HEK293T (cell line): ENCODE measurements at places on chromosomes 11 and 22.

GRCh38 chr11:33719587-33719986 lies 16.6 kb downstream of the CD59 start:
- DNase-seq: no peak

DNA sequence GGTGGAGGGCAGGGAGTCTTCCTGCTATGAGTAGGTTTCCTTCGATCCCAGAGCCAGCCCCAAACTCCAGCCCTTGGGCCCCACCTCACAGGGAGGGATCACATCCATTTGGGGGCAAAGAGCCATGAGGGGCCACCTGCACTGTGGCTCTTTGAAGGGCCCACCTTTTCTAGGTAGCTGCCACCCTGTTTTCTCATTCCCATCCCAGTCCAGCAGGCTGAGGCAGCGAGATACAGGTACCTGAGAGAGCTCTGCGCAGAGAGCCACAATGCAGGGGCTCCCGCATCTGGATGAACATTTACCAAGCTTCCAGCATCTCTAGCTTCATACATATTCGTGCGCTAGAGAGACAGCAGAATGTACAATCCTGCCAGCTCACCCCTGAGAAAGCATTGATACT lies 16.3 kb downstream of the FXYD6 start:
- DNase-seq: no peak

GRCh38 chr22:49327411-49328117 lies 500.1 kb downstream of the BRD1 start:
- no peak for DNase-seq

GRCh38 chr22:17138513-17138912 lies 17.4 kb upstream of the TMEM121B start:
- DNase-seq: no peak

GRCh38 chr22:19046719-19047609 lies 75.2 kb downstream of the DGCR2 start:
- DNase-seq: no peak

DNA sequence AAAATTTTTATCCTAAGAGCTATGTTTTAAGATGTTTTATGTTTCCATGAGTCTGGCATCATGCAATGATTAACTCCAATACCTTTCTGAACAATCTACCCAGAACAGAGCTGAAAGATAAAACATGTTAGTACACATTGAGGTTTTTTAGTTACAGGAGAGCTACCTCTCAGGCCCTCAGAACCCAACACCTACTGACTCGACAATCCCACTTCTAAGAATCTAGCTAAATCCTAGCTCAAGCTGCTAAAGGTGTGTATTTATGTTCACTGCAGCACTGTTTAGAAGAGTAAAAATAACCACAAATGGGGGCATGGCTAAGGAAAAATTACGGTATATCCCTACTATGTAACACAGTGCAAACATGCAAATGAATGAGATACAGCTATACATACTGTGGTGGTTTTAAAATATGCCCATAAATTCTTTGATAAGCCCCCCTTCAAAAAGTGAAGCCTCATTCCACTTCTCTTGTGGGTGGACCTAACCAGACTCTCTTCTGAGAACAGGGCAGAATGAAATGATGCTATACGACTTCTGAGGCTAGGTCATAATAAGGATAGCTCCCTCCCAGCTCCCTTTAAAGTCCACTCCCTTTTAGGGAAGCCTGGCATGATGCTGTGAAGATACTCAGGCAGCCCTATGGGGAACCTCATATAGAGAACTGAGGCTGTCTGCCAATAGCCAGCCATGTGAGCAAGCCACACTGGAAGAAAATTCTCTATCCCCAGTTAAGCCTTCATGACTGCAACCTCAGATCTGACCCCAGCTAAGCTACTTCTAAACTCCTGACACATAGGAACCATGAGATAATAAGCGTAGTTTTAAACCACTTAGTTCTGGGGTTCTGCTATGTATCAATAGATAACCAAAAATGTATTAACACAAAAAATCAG lies 29.5 kb downstream of the TMEM123 start:
- no peak for DNase-seq

GRCh38 chr11:96219981-96220623 lies 122.9 kb downstream of the MAML2 start:
- DNase-seq: no peak

GRCh38 chr22:46635756-46636155 lies 15.6 kb downstream of the GRAMD4 start:
- DNase-seq: no peak
